ENCODE measurements at places on chromosomes 12 and 14.
A peak's percentile ranks its signal among the peaks of the same experiment; 100 is the strongest.

- DNase-seq: no peak
Observed at GRCh38 chr12:3244219-3244750, 167.1 kb downstream of the TSPAN9 start.

DNA sequence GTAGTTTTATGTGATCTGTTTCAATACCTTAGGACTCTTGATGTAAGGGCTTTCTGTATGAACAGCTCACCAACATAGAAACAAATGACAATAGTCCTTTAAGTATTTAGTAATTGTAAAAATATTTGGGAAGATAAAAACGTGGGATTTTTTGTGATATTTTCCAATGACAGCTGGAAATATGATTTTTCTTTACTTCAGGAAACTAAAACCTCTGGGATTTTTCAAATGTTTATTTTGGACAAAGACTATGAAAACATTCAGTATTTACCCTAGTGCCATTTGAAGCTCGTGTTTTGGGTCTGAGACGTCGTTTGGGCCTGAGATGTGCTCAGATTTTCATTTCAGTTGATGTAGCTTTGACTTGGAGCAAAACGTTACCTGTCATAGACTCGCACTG lies 240.0 kb downstream of the BMP4 start:
- DNase-seq: no peak

- DNase-seq: no peak
Observed at GRCh38 chr12:98341732-98342131, 173.7 kb upstream of the TMPO start.

DNA sequence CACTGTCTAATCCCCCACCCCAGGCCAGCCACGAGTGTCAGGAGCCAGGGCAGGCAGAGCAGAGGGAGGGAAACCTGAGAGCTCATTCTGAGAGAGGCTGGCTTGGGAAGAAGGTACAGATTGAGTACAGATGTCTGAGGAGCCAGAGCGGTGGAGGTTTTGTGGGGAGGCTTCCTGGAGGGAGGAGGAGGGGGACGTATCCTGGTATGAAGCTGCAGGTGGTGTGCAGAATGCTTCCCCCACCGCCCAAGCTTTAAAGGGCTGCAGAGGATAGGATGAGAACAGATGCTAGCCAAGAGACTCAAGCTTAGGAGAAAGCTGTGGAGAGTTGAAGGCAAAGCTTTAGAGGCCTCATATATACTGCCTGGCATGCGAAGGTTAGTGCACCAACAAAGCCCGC lies 3.2 kb upstream of the TAMALIN start:
- DNase-seq: no peak

DNA sequence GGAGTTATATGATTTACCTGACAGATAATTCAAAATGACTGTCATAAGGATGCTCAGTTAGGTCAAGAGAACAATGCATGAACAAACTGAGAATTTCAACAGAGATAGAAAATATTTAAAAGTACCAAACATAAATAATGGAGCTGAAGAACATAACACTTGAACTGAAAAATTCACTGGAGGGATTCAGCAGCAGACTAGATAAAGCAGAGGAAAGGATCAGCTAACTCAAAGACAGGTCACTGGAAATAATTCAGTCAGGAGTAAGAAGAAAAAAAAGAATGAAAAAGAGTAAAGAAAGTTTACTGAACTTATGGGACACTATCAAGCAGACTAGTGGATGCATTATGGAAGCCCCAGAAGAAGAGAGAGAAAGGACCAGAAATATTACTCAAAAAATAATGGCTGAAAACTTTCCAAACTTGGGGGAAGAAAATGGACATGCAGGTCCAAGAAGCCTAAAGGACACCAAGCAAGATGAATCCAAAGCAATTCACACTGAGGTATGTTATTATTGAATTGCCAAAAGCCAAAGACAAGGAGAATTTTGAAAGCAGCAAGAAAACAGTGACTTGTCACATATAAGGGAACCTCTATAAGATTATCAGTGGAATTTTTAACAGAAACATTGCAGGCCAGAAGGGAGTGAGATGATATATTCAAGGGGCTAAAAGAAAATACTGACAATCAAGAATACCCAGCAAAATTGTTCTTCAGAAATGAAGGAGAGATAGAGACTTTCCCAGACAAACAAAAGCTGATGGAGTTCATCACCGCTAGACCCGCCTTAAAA lies 78.7 kb downstream of the GCH1 start:
- DNase-seq: no peak

GRCh38 chr12:123199936-123200335 lies 33.0 kb downstream of the MPHOSPH9 start:
- no peak for DNase-seq

- no peak for DNase-seq
Observed at GRCh38 chr12:108633534-108634248, at the start of gene SELPLG. TSS of gene SELPLG (minus strand) at chr12:108633894. CDS start at chr12:108624307, 9,587 bp downstream.

GRCh38 chr14:91361233-91361811 lies 56.3 kb downstream of the CCDC88C start:
- DNase-seq: no peak

GRCh38 chr14:88044776-88045446 lies 40.0 kb downstream of the GPR65 start:
- no peak for DNase-seq

DNA sequence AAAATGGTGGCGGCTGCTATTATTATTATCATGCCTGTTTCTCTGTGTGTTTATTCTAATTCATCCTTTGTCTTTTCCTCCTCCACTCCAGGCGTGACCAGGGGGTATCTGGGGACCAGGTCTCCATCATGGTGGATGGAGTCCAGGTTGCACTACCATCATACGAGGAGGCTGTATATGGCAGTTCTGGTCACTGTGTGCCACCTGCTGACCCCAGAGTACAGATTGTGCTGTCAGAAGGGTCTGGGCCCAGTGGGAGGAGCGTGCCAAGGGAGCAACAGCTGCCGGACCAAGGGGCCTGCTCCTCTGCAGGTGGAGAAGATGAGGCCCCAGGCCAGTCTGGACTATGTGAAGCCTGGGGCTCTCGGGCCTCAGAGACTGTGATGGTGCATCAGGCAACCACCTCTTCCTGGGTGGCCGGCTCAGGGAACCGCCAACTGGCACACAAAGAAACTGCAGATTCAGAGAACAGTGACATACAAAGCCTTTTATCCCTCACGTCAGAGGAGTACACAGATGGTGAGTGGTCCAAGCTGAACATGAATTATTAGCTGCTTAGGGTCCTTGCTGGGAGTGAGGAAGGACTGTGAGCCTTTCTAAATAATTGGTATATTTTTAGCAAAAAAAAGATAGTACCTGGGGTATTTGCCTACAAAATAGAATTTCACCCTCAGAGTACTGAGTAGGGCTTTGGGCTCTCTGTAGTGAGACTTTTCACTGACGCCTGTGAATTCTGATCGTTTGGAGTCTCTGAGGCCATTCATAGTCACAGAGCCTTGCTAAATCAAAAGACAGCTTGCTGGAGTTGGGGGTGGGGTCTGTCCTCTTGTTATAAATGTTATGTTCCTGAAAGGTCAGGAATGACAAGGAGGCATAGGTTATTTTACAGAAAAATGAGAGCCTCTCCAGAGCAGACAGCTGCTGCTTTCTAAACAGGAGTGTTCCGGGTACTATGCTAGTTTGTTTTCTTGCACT lies 58.1 kb upstream of the SRSF5 start:
- DNase-seq: peak; percentile 21

Measured in NCI-H1105 (cell line).